ENCODE measurements at places on chromosomes 6 and 20. TPM values are rescaled to one million over a fixed set of nuclear protein-coding genes. Genes with fewer than 3 reads are reported as not detected.

WFDC5 gene
- not detected for total RNA-seq

BTNL2 gene
- total RNA-seq, result not detected

GNL1 gene
- total RNA-seq, result 109 TPM

DNA sequence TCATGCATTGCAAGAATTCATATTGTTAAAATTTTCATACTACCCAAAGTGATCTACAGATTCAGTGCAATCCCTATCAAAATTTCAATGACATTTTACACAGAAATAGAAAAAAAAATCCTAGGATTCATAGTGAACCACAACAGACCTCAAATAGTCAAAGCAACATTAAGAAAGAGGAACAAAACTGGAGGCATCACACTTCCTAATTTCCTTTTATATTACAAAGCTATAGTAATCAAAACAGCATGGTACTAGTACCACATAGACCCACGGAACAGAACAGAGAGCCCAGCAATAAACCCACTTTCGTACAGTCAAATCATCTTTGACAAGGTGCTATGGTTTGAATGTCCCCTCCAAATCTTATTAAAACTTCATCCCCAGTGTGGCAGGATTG lies 39.7 kb downstream of the NTSR1 start:
- no peaks in the 10 kb centered on the region for H3K36me3 ChIP-seq
- no peak for DNase-seq
- H3K4me3 ChIP-seq, result no peak overlapping the region
- no peak overlapping the region for H3K27ac ChIP-seq
- H3K27me3 ChIP-seq, result no peaks in the 10 kb centered on the region
- no peaks in the 10 kb centered on the region for H3K4me1 ChIP-seq

DNA sequence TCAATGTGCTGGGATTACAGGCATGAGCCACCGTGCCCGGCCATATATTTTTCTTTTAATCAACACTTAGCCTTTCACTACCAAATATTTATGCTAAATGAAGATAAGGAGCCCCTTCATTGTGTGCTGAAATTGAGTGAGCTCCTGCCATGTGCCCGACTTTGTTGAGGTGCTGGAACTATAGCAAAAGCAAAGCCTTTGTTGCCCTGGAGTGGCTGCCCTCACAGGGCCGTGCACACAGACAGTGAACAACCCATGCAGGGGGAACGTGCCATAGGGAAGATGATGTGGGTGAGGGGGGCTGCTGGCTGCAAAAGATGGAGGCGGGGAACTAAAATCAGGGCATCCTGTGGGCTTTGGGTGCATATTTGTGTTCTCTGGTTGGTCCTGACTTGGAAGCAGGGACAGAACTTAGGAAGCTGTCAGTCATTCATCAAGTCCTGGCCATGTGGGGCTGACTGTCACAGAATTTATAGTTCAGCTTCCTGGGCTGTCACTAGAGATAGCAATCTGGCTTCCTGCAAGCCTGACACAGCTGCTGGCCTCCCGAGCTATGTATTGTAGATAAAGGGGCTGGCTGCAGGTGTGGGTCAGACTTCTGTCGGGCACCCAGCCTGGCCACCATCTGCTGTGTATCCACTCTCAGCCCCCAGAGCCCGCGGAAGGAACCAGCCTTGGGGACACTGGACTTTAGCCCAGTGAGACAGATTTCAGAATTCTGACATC lies 56.8 kb upstream of the MPC1 start:
- no peak overlapping the region for H3K27ac ChIP-seq
- DNase-seq, result no peak
- H3K4me1 ChIP-seq, result peaks cover 6% of the 10 kb centered on the region
- no peaks in the 10 kb centered on the region for H3K27me3 ChIP-seq
